ENCODE measurements at places on chromosomes 4 and X. TPM values are rescaled to one million over a fixed set of nuclear protein-coding genes. Genes with fewer than 3 reads are reported as not detected.

The SH2D1A gene
- 0.95 TPM for polyA plus RNA-seq

The ADGRA3 gene
- polyA plus RNA-seq: 68.5 TPM

The RTL9 gene
- 0.99 TPM for polyA plus RNA-seq

The TAF7L gene
- 0.27 TPM for polyA plus RNA-seq

The CT45A8 gene
- not detected for polyA plus RNA-seq

The RAB40AL gene
- 0.37 TPM for polyA plus RNA-seq

The SLC9B1 gene
- 2.8 TPM for polyA plus RNA-seq

DNA sequence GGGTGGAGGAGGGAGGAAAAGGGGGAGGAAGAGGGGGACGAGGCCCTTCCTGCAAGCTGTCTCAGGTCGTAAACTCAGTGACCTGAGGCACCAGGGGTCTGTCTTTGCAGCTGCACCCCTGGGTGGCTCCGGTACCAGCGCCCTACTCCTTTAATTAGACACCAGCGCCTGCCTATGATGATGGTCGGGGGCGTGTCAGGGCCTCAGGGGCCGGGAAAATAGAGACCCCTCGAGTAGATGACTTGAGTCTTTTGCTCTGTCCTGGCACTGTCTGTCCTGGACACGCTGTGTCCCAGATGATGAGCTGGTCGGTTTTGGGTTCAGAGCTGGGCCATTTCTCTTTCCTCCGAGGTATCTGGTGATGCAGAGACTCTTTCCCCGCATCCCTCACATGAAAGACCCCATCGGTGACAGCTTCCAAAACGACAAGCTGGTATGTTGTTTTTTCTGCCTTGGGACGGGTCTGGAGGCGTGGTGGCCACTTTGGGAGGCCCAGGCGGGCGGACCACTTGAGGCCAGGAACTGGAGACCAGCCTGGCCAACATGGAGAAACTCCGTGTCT lies 11.2 kb downstream of the SLC25A6 start:
- no peak for DNase-seq

DNA sequence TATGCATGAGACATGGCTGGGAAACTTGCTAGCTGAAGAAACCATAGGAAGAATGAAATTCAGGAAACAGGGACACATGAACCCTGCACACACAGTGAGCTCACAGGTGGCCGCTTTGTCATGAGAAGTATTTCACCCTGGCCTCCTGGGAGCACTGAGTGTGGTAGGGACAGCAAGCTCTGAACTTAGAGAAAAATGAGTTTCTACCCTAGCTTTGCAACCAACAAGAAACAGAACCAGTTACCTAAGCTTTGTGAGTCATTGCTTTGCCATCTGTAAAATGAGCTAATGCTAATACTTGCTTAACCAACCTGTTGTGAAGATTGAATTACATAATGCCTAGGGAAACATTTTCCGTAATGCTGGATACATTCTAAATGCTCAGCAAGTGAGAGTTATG lies 206.6 kb upstream of the HS3ST1 start:
- DNase-seq: no peak

DNA sequence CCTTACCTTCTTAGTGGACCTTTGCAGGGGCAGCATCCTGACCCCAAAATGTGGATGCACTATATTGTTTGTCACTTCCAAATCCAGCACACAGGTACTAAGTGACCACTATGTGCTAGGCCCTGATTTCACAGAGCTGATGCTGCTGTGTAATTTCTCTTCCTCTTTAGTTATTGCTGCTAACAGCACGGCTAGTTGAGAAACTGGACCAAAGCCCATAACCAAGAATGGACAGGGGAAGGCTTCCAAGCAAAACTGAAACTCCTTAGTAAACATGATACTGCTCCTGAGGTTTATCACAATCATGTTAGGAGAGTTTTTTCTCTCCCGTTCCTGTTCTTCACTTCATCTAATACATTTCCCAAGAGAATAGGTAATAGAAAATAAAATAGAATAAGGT lies 172.9 kb upstream of the TTC29 start:
- peak; percentile 57 for DNase-seq

DNA sequence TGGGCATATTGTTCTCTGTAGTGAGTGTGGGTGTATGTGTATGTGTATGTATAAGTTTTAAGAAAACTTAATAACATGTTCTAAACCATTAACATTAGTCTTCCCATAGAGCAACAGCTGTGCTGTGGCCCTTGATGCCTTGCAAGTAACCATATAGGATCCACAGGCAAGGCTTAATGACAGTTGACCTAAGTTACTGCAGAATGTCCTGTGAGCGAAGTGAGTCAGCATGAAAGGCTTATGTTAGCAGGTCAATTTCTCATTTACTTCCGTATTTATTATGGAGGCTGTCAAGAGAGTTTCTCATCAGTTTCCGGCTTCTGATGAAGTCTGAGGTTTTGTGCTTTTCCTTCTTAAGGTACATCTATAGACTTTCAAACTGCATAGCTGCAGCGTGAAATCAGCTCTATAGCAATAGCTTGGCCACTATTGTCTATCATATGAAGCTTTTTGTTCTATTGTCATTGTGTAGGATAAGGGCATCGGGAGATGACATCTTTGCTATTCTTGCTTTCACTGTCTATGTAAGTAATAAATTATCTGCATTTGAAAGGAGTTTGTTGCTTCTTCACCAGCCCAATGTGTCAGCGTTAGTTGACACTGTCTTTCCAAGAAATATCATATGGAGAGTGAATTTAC lies 1153.4 kb upstream of the AGA start:
- no peak for DNase-seq

- no peak for DNase-seq
These were observed 342.7 kb downstream of the GLUD2 start for GRCh38 chrX:121389976-121390714.

DNA sequence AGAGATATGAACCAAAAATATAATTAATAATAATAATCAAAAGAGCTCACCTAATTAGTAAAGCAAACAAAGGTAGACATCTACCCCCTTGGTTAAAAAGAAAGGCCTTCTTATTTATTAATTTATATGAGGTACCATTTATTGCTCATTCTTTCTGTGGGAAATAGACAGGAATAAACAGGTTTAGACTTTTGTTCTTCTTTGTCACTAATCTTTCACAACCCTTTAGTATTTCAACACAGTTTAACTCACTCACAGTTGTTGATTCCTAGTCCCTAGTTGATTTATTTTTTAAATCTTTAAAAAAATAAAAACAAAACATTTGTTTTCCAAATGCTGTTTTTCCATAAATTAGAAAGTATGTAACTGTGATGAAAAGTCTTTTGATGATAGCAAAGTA lies 5.6 kb downstream of the PPARGC1A start:
- no peak for DNase-seq

All from right lung (tissue), 10 donors.